NCI-H460 (cell line): ENCODE measurements at places on chromosomes 3 and 15. TPM values are rescaled to one million over a fixed set of nuclear protein-coding genes. Genes with fewer than 3 reads are reported as not detected.

- DNase-seq, result no peak
Observed at GRCh38 chr15:70014860-70015490, 82.7 kb downstream of the TLE3 start.

DNA sequence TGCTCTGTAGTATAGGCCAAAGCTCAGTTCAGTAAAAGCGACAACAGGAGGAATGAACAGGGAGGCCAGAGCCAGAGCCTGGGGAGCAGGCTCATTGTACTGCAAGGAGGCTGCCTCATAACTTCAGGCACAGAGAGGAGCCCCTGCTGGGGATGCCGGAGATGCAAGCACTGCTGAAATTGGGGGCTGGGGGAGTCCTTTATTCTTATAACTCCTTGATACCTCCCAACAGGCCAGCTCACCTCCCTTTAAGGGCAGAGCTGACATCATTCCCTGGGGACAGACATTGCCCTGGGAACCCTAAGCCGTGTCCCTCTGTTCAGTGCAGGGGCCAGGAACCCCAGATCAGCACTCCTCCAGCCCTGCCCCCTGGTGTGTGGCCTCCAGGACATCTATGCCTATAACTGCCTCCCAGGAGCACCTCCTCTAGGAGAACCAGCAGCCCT, 83.8 kb upstream of the MRPS22 start:
- DNase-seq, result no peak

DNA sequence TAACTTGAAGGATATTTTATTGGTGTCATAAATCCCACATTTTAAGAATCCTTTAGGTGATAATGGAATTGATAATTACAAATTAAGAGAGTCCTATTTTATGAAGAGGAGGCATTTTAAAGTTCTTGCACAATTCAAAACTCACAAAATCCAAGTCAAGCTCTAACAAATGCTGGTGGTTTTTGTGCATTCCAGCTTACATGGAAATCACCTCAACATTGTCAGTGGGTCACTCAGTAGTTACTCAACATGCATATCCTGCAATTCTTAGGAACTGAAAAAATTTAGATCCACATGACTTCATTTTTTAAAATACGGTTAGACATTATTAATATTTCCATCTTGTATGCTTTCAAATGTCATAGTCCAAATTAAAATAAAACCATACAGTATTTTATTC, 487.2 kb downstream of the CNTN3 start:
- no peak for DNase-seq

ZNF774 gene
- 0.69 and 1.5 TPM in 2 replicates for total RNA-seq

SLC28A2 gene
- not detected in 2 replicates for total RNA-seq

GRCh38 chr15:52103217-52104207, 9.1 kb downstream of the BCL2L10 start:
- peak; percentile 92 for DNase-seq

ITPKA gene
- 1.4 and 1.6 TPM in 2 replicates for total RNA-seq

- DNase-seq, result peak; percentile 58
Observed at GRCh38 chr3:111739311-111739911, 119.7 kb upstream of the PHLDB2 start.

DNA sequence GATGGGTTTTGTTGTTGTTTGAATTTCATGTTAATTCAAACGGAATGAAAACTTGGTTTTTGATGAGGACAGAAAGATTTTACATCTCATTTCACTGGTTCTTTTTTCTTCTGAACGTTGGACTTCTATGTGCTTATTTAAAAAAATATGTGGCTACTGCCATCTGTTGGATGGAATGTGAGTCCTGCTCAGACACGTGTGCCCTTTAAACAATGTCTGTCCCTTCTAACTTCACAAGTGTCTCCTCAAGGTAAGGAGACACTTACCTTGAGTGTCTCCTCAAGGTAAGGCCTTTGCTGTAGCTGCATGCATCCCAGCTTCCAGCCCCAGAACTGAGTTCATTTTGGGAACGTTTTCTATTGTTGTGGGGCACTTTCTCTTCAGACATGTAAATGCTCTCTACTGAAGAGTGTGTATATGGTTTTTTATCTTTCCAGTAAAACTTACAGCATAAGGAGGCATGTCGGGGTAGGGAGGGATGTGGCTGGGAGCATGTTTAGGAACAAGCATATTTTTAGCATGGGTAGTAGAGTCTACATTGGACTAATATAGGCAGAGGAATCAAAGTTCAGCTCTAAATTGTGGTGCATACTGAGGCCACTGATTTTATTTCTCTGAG, 63.1 kb upstream of the UBE3A start:
- DNase-seq, result no peak

GRCh38 chr15:31557899-31558298, 231.3 kb downstream of the KLF13 start:
- no peak for DNase-seq

DNA sequence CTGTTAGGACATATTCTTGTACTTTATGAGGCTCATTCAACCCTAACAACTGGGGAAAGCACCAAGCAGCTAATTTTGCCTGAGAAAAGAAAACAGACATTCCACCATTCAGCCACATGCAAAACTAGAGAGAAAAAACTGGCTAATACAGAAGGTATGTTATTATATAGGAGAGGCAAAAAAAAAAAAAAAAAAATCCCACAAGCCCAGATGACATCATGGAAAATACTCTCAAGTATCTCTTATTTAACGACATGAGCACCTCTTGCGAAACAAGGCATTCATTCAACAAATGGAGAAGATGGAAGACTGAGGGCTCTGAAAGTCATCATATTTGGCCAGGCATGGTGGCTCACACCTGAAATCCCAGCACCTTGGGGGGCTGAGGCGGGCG, 61.5 kb downstream of the PRICKLE2 start:
- DNase-seq, result peak; percentile 17

- DNase-seq, result peak; percentile 53
Observed at GRCh38 chr3:52056521-52056967, at the start of gene DUSP7. TSS of gene DUSP7 (minus strand) at chr3:52056571. CDS start at chr3:52056366, 205 bp downstream.

GRCh38 chr15:89783111-89783860, 7.2 kb downstream of the MESP2 start:
- no peak for DNase-seq

- no peak for DNase-seq
Observed at GRCh38 chr15:101295607-101296161, 636 bp upstream of the SNRPA1 start.

SHF gene
- 1.4 and 3.1 TPM in 2 replicates for total RNA-seq

INKA1 gene
- total RNA-seq, result 0.10 and 0.26 TPM in 2 replicates

DNA sequence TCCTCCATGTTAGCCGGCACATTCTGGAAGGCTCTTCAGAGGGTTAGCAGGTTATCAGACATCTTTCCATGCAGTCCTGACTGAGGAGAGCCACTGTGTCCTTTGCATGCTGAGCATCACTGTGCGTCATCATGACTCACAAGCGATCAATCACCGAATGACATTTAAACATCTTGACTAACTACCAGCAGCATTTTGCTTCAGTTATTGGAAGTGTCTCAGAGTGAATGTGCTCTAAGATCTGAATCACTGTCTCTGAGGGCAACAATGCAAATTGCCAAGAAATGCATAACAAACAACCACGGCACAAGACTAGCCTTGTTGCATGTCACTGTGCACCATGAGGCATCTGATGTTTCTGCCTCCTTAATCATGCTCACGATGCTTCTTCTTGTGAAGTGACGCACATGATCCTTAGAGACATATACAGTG, 18.3 kb upstream of the ATP8B4 start:
- peak; percentile 90 for DNase-seq

GRCh38 chr15:80679804-80680175, 15.3 kb upstream of the ABHD17C start:
- DNase-seq, result no peak

SCG3 gene
- total RNA-seq, result not detected in 2 replicates

GRCh38 chr3:143337387-143337786, 217.8 kb downstream of the CHST2 start:
- no peak for DNase-seq

SLC2A2 gene
- total RNA-seq, result not detected in 2 replicates

DNA sequence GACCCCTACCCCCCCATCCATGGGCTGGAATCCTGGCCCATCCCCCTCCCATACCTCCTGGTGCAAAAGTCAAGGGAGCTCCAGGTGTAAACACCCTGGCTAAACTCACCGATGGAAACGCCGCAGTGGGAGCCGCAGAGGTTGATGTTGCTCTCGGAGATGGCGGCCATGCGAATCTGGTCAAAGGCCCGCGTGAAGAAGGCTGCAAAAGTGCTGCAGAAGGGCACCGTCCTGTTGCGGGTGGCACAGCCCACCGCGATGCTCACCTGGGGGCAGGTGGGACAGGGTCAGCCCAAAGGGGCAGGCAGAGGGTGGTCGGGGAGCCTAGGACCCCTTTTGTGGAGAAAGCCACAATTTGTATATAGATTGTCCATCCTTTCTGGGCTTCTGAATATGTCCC, 26.7 kb downstream of the TKT start:
- no peak for DNase-seq

DNA sequence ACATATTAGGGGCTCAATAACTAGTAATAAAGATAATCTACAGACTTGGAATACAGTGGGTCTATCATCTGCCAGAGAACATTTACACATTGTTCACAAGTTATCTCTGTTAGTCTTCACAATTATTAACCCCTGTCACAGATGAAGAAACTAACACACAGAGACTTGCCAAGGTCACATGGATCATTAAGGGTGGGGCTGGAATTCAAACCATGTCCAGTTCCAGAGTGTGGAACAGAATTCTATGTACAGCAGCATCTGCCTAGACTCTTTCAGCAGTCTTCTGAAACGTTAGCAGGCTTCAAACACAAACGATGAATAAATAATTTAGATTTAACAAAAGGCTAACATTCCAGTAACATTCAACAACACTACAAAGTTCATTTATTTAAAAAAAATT, 673.9 kb upstream of the NR2F2 start:
- no peak for DNase-seq
